Left renal cortex interstitium (tissue), 4 donors: ENCODE measurements at places on chromosomes 11 and 22.

- no peak for DNase-seq
These were observed 21.6 kb upstream of the GRK3 start for GRCh38 chr22:25542720-25543402.

- no peak for DNase-seq
These were observed 353.2 kb downstream of the ETS1 start for GRCh38 chr11:128234143-128234542.

- no peak for DNase-seq
These were observed 63.3 kb upstream of the ME3 start for GRCh38 chr11:86735451-86736290.

GRCh38 chr11:134642206-134642605, 230.2 kb upstream of the B3GAT1 start:
- no peak for DNase-seq

- DNase-seq = no peak
These were observed 24.8 kb downstream of the PAK1 start for GRCh38 chr11:77449060-77449521.

- DNase-seq = no peak
These were observed 8.6 kb downstream of the PLA2G6 start for GRCh38 chr22:38172832-38173640.

DNA sequence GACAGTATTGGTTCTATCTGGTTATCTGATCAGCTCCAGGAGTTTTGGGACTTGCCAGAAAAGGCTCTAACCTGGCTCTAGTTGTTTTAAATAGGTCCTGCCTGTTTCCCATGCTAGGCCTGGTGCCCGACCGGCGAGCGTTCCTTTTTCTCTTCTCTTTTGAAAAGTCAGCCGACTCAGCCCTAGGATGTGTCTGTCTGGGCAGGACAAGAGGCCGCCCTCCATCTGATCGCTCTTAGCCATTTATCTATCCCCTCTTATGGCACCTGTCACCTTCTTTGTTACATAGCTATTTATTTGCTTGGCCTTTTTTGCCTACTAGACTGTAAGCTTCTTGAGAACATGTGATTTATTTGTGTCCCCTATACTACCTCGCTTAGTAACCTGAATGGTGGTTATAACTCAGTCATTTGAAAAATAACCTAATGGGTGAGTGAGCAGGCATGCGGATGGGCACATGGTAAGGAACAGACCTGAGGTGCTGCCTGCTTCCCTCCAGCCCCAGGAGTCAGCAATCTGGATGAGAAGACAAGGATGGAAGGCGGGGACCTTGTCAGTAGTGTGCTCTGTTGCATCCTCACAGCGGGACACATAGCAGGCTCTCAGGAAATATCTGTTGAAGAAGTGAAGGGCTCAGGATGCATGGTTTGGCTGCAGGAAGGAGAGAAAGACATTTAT, 108.4 kb downstream of the ZBTB16 start:
- no peak for DNase-seq

DNA sequence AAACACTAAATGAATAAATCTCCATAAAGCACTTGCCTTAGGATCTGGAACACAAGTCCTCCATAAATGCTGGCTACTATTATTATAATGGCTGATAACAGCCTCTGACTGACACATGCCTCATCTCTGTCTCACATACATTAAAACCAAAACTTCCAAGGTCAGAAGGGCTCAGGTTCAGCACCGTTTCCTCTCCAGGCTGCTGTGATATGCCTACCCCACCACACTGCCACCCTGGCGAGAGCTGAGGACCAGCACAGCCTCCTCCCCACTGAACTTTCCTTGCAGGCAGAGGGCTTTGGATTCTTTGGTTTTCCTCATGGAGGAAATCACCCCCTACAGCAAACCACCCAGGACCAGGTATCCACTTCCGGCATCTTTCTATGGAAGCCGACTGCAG, 112.8 kb downstream of the ABTB2 start:
- no peak for DNase-seq

DNA sequence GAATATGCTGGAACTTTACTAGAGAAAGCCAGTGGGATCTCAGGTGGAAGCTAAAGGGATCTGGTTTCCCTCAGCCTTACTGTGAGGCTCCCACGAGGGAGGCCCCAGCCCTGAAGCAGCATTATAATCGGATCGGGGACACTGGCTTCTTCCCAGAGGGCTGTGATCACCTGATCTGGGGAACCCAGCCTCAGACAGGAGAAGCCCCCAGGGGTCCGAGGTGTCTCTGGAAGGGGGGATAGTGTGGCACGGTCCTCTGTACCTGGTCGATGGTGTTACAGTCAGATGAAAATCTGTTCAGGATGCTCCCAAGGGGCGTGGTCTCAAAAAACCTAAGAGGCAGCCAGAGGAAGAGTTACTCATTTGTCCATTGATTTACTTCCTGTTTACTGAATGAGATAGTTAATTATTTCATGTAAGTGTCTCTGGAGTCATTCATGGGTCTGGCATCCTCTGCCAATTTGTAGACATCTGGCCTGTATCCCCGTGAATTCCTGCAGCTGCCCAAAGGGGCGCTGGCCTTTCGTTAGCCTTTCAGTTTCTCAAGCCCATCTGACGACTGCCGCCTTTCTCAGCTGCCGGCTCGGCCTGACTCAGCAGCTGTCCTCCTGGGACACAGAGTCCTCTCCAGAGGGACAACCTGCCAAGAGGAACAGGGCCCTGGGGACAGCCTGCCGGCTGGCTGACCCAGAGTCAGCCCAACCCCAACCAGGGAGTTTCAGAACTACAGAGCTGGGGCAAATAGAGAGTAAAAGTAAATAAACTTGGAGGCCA, 17.0 kb upstream of the KCNJ11 start:
- DNase-seq = no peak

GRCh38 chr11:75572744-75573143, 10.7 kb downstream of the SERPINH1 start:
- DNase-seq = no peak
